ENCODE measurements at places on chromosomes 2 and 18.

DNA sequence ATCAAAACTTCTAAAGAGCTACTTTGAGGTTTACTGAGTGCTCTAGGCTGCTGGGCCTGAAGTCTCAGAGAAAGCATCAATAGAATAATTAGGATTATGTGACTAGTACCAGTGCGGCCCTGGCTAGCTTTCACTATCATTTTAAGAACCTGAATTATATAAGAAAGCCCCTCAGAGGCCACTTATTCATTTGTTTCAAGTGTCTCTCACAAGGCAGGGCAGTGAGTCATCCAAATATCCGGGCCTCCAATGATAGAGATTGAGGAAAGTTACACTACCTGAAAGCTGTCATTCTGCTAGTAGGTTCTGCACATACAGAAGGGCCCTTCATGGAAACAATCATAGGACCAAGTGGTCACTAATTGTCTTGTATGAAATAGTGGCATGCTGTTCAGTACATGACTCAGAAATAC is 193.1 kb downstream of the L3MBTL4 start:
- DNase-seq: no peak

- peak; percentile 7 for DNase-seq
Observed at GRCh38 chr2:126881591-126881990, 17.1 kb upstream of the TEX51 start.

- DNase-seq: no peak
Observed at GRCh38 chr2:24509840-24510239, 18.8 kb downstream of the NCOA1 start.

DNA sequence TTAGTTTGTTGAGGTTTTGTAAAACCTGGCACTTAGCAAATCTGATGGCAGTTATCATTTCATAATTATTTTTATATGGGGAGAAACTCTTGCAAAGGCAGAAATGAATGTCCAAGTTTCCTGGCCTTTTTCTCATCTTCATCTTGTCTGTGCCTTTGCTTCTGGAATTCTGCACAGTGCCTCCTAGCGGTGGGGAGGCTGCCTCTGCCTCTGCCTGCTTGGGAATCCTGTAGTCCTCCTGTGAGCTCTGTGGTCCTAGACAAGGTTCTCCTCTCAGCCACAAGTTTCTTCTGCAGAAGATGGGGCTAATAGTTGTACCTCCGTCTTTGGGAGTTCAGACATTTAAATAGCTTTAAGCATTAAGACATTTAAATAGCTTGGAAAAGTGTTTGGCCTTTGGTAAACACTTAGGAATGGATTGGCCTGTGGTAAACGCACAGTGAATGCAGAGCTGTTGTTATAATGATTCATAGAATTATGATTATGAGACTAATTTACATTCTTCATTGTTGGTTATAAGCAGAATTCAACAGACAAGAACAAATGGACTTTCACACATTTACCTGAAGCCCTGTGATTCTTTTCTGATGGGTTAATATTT is 101.2 kb downstream of the ZNF236 start:
- DNase-seq: no peak

DNA sequence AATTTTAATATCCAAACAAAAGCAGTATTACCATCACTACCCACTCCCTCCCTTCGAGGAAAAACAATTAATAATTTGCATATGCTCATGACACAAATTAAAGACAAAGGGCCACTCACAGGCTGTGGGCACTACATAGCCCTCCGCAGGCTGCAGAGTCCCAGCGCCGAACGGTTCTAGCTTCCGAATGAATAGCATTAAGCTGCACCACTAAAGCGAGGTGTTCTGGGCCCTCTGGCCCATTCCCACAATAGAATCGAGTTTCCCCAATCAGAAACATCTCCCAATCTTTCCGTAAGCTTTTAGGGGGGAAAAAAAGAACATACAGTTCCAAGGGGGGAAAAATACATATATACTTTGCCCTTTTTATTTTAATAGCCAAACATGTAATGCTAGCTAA is 14.5 kb upstream of the SIX3 start:
- no peak for DNase-seq

DNA sequence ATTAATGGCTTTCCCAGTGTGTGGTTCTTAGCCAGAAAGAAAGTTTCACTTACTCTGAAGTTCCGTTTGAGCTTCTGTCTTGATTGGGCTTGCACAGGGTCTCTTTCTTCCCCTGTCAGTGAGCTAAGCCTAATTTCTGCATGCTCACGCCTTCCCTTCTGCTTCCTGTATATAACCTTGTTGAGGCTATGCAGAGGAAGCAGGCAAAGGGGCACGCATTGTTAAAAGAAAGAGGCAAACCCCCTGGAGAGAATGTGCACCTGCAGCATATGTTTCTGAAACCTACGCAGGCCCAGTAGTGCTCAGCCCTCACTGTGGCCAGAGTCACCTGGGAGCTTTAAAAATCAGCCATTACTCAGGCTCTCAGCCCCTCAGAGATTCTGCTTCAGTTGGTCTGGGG is 14.5 kb upstream of the PLA2R1 start:
- no peak for DNase-seq
